ENCODE measurements at places on chromosomes 2 and 18. TPM values are rescaled to one million over a fixed set of nuclear protein-coding genes. Genes with fewer than 3 reads are reported as not detected.

CLIP4 gene
- total RNA-seq: 5.7 TPM

DNA sequence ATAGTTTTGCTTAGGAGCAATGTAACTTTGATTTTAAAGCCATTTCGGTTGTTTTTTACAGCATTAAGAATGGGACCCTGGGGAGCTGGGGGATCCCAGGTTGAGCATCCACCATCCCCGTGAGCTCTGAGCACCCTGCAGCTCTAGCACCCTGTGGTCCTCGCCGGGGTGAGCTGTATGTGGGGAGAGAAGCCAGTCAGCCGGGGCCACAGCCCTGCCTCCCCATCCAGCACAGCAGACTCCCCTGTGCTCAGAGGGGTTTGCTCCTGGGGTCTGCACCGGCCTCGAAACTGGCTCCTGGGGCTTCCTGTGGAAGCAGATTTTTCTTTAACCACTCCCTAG, 1.3 kb downstream of the COL6A3 start:
- DNase-seq: no peak

DNA sequence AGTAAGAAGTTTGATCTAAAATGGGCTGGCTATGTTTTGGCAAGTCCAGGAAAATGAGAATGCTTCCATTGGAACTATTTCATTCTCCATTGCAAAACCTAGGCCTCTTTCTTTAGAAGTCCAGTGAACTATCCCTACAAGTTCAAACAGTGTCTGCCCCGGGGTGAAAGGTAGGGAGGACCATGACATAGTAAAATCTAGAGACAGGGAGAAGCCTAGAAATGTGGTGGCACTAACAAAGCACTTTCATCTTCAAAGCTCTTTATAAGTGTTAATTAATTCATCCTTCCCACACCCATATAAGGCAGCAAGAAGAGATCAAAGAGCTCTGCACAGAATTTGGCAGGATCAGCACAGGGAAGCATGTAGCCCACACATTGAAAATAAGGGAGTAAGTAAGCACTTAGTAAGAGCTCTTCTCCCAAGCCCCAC, 214.5 kb downstream of the IRS1 start:
- DNase-seq: no peak

DNA sequence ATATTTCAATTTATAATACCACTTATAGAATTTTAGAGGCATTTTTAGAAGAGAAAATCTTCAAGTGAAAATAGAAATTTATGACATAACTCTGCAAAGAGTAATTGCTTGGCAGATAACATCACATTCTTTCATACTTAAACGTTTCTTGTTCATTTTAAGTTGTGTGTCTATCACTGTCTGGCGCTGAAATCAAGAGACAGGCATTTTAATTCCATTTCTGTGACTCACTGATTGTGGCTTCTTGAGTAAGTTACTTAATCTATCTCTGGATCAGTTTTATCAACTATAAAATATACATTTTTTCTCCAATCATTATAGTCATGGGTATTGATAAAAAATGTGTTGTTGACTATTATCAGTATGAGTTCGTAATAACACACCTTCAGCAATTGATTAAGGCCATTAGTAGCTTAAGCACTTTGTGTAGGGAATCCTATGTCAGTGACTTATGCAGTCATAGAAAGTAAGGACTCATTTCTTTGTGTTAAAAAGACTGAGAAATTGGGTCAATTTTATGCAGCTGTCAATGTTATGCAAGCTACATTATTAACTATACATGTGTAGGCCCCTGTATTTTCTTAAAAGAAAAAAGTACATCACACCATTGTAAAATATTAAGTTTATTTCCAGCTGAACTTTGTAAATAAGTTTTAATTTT, 497.3 kb downstream of the CCDC85A start:
- DNase-seq: no peak

Data from activated B cell treated with CpG ODN at 0.5 μM for 24 hours (primary cell).